ENCODE measurements at places on chromosomes 2 and 18.

GRCh38 chr2:158582670-158583069, 125.9 kb downstream of the PKP4 start:
- no peak for DNase-seq

GRCh38 chr2:206480161-206480560, 36.8 kb downstream of the ADAM23 start:
- DNase-seq = no peak

GRCh38 chr2:55014962-55015939, 35.0 kb downstream of the RTN4 start:
- DNase-seq = peak; percentile 67

GRCh38 chr2:170056900-170057299, 121.0 kb upstream of the MYO3B start:
- DNase-seq = no peak

DNA sequence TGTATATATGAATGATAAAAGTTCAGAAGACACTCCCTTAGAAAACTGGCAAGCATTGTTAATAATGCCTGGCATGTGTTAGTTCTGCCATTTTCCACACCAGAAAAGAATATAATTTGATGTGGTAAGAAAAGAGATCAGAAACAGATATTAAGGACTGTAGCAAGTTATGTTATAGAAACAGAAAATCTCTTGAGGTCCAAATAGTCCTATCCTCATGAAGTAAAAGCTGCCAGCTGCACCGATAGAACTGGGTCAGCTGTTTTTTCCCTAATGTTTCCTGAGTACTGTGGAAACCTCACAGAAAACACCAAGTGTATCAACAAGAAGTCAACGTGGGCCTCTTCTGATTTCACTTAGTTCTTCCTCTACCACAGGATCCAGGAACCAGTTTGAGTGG, 56.9 kb upstream of the SDC1 start:
- DNase-seq = no peak

DNA sequence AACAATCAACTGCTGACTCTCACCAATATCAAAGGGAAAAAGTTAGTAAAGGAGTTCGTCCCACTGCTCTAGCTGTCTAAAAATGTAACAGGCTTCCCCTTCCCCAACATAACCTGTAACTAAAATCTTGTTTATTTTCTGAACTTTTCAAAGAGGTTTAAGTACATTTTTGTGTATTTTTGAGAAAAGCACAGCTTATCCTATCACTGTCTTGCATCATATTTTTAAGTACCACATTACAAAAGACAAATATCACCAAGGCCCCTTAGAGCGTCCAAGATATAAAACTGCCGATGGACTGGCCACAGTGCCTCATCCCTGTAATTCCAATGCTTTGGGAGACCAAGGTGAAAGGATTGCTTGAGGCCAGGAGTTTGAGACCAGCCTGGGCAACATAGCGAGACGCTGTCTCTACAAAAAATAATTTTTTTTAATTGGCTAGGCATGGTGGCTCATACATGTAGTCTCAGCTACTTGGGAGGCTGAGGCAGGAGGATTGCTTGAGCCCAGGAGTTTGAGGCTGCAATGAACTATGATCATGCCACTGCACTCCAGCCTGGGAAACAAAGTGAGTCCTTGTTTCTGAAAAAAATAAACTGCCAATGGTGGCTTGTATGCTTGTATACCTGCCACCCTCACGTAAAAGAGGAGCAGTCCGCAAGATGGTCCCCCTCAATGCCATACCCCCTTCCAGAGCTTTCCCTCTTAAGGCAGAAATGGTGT, 21.2 kb upstream of the LAPTM4A start:
- DNase-seq = no peak

DNA sequence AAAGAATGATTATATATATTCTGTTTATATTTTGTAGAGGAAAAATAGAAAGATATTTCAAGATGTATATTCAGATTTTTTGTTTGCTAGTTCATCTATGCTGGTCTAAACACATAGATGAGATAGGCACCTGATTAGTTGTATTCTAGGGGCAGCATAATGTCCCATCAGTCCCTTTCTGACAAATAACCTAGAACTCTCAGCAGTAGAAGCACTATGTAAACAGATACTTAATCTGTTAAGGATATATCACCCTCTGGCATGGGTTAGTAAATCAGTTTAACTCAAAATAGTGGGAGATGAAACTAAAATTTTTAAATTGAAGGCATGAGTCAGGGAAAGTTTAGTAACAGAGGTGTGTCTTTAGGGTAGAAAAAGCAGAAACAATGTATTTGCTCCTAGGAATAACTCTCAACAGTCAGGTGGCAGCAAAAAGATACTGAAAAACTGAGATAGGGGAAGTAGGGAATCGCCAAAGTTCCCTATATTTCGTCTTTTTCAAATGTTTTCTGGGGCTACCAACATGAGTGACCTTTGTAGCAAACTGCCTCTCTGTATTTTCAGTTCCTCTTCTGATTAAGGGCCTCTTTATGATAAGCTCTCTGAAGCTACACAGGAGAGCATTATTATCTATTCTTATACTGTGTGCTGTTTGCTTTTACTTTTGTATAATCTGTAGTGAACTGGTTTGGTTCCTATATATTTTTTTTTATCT, 5.7 kb downstream of the PPP1R1C start:
- no peak for DNase-seq
